Cerebellar nuclear complex (tissue), 1 donor: ENCODE measurements at places on chromosomes 5 and 9.

DNA sequence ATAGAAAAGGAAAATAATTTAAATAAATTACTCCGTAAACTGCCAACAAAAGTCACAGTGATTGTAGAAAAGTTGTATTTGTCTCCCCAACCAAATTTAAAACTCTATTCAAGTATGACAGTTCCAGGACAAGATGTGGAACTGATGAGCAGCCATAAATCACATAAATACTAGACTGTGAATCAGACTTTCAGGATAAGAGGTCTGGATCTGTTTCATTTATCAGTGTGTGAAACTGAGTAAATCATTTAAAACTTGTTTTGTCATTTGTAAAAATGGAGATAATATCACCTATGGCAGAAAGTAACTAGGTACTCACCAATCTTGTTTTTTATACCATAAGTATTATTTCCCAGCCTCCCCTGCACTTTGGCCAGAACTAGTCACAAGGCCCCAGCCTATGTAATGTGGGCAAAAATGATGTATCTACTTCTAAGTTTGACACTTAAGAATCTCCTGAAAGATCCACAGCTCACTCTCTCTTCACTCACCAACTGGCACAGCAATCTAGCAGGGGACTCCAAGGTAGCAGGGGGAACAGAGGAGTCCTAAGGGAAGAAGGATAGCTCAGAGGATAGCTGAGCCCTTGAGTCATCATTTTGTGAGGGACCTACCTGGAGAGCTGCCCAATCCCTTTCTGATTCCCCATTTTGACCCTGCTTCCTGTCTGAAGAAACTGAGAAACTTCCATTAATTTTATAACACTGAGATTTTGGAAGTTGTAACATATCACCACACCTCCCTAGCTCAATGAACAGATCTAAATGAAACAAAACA is 31.6 kb downstream of the TMEM161B start:
- DNase-seq, result no peak

GRCh38 chr5:25851301-25851700 is 1187.1 kb downstream of the CDH9 start:
- DNase-seq, result no peak

DNA sequence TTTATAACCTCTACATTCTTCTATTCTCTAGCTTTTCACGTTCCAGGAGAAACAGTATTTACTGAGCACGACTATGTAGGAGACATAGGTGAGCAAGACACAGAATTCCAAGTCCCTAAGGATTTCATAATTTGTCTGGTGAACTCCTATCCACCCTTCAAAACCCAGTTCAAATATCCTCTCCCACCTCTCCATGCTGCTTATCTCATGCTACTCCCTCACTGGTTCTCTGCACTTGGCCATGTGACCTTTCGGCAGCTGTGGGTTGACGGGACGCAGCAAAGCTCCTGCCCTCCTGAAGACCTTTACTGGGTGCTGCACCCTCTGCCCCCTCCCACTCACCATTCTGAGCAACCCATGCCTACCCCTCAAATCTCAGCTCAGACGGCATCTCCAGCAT is 173.2 kb downstream of the RGS3 start:
- DNase-seq, result no peak

DNA sequence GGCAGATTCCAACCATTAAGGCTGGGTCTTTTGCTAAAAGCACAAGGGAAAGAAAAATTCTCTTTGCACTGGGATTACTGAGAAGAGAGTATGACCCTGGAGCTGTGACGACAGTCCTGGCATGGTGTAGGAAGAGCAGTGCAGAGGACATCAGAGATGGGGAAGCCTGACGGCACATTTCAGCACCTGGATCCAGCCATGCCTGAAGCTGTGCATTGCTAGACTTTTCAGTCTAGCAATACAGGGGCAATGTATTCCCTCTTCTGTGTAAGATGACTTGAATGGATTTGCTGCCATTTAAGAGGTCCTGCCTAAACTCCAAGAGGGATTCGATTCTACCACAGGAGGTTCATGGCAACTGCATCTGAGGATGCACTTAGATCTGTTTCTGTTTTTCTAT is 12.3 kb upstream of the MRNIP start:
- DNase-seq, result no peak

- DNase-seq, result no peak
Observed at GRCh38 chr9:122364783-122365150, 6.1 kb upstream of the PTGS1 start.

DNA sequence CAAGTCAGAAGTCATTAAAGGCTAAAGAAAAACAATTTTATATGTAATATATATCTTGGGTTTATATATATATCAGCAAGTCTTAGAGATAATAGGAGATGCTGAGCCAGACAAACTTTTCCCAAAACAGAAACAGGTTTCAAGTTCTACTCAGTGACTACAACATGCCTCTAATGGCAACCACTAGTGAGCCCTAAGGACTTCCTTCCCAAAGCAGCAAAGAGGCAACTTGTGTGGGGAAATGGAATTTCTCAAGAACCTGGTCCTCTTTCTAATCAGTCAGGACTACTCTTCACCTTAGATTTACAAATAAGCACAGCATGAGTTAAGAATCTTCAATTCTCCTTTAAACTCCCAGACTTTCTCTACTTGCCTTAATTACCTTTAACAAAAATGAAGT is 17.6 kb downstream of the RNF38 start:
- no peak for DNase-seq

DNA sequence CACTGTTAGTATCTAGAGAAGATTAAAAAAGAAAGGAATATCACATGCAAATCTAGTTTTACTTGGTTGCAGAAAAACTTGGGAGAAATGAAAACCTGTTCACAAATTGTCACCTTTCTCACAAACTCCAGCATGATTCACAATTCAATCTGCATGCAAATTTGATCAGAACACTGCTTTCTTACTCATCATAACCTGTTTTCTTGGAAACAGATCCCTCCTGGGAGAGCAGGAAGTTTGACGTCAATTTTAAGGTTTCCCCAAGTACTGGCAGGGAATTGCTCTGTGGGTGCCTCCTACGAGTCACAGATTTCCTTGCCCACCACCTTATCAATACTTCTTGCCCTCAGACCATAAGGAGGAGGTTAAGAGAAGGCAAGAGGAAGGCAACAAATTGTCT is 30.2 kb upstream of the HTR4 start:
- DNase-seq, result no peak

GRCh38 chr9:18707061-18707461 is 233.1 kb downstream of the ADAMTSL1 start:
- no peak for DNase-seq

- no peak for DNase-seq
Observed at GRCh38 chr5:142151436-142152383, 43.1 kb downstream of the NDFIP1 start.

GRCh38 chr9:134127616-134128015 is 8.3 kb upstream of the WDR5 start:
- DNase-seq, result no peak
